Activated CD8-positive, alpha-beta memory T cell treated with anti-CD3 and anti-CD28 coated beads for 48 hours (primary cell): ENCODE measurements at places on chromosomes 11 and 22.

- no peak for DNase-seq
Observed at GRCh38 chr11:128610721-128611617, 23.6 kb upstream of the ETS1 start.

DNA sequence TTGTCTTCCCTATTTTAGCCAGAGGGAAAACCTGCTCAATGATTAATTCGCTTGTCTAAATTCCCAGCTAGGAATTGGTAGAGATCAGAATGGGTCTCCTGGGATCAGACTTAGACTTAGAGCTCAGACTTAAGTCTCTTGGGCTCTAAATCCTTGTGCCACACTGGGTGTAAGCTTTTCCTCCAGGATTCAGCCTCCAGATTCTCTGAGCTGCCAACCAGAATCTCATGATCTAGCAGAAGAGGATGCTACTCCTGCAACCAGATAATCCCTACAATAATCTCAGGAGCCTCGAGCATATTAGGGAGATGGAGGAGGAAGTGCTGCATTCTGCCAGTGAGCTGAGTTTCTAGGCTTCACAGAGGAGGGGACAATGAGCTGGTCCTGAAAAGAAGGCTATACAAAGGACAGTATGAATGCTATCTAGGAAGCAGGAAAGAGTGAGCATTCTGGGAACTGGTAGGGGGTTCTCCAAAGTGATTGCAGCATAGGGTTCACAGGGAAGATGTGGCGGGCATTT, 211.6 kb upstream of the SESN3 start:
- DNase-seq, result no peak

GRCh38 chr22:44956840-44957767, 52.7 kb downstream of the PHF21B start:
- no peak for DNase-seq

- no peak for DNase-seq
Observed at GRCh38 chr11:47524291-47524874, 28.5 kb downstream of the CELF1 start.

- DNase-seq, result peak; percentile 53
Observed at GRCh38 chr11:34214961-34215805, 109.8 kb downstream of the NAT10 start.

- DNase-seq, result no peak
Observed at GRCh38 chr11:120129570-120129969, 8.3 kb downstream of the TRIM29 start.

DNA sequence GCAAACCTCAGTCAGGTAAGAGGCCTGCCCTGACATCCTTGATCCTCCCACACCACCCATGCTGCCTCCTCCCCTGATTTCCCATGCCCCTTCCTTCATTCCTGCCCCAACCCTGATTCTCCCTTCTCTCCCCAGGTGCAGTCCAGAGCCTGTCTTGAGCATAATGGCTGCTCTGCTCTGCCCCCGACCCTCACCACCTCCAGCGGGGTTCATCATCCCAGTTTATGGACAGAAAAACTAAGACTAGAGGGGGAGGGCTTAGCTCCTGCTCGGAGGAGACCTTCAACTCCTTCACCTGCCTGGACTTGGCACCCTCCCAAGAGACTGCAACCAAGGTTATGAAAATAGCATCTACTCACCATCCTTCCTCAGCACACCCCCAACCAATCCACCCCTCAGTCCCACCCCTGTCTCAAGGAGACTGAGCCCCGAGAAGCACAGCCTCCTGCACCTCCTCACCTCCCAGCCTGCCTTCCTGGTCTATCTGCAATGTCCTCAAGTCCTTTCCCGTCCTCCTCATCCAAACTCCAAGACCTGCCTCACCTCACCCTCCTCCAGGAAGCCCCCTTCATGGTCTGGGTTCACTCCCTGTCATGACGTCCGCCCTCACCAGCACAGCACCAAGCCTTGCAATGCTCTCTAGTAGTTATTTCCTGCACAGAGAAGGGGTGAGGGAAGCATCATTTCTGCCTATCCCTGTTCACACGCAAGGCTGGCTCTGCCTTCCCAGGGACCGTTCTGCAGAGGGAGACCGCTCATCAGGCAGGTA, 103.1 kb downstream of the PDE2A start:
- DNase-seq, result no peak

GRCh38 chr11:10979529-10979928, 121.7 kb upstream of the ZBED5 start:
- DNase-seq, result no peak

GRCh38 chr22:21054714-21055563, 9.2 kb downstream of the LRRC74B start:
- no peak for DNase-seq
